ENCODE measurements at places on chromosomes 1 and 21.

- H3K36me3 ChIP-seq = no peaks in the 10 kb centered on the region
- H3K27ac ChIP-seq = no peak overlapping the region
- no peaks in the 10 kb centered on the region for H3K27me3 ChIP-seq
- peaks cover 29% of the 10 kb centered on the region for H3K4me1 ChIP-seq
- no peak overlapping the region for H3K4me3 ChIP-seq
Observed at GRCh38 chr1:116875391-116875790, 34.3 kb upstream of the PTGFRN start.

DNA sequence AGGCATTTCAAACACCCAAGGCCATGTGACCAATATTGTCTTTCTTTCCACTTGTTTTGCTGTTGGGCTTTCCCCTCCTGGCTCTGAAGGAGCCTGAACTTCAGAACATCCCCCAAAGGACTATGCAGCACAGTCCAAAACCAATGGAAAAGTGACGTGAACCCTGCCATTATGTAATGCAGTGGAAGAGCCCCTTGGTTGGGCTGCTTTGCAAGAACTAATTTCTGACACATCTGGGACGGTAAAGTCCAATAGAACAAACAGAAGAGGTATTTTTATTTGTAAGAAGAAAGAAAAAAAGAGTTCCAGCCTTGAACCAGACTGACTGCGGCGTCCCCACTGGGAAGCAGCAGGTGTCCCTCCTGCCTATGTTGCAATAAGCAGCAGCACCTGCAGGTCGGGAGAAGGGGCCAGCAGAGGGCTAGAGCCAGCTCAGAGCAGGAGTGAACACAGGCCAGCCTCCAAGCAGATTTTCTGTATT, 116.7 kb downstream of the CDC7 start:
- no peaks in the 10 kb centered on the region for H3K36me3 ChIP-seq
- no peaks in the 10 kb centered on the region for H3K4me1 ChIP-seq
- H3K4me3 ChIP-seq = no peak overlapping the region
- no peaks in the 10 kb centered on the region for H3K27me3 ChIP-seq

DNA sequence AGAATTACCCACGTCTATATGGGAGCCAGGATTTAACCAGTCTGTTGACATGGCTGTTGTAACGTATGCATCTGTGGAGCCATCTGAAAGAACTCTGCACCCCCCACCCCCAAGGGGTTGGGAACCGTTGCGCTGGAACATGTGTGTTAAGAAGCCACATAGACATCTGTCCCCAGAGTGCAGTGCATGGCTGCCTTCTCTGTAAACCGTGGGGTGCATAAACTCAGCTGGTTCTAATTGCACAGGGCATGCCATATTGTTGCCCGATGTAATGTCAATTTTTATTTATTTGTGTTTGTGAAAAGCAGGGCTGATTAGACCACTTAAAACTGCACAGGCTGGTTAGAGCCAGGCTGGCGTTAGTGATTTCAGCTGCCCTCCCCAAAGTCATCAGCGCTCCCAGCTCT, 70.1 kb upstream of the ROR1 start:
- no peak for DNase-seq
- no peaks in the 10 kb centered on the region for H3K36me3 ChIP-seq
- no peak overlapping the region for H3K27ac ChIP-seq
- no peaks in the 10 kb centered on the region for H3K27me3 ChIP-seq
- no peaks in the 10 kb centered on the region for H3K4me1 ChIP-seq

DNA sequence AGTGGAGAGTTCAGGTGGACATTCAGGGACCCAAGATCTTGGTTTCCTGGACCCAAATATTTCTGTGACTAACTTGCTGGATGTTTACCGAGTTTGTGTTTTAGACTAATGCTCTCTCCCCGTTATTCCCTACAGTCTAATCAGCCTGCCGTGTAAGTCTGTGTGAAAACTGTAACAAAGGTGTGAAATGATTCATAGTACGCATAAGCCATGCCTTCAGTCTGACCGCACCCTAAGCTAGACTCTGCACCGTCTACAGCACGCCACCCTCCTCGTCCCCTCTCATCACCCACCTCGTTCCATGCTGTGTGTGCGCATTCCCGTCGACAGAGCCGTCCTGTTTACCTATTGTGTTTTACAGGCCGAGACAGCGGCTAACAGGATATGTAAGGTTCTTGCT, 50.5 kb downstream of the ACTN2 start:
- no peaks in the 10 kb centered on the region for H3K27me3 ChIP-seq
- H3K27ac ChIP-seq = no peak overlapping the region
- no peaks in the 10 kb centered on the region for H3K36me3 ChIP-seq
- DNase-seq = no peak
- H3K4me3 ChIP-seq = no peak overlapping the region

GRCh38 chr1:244212797-244213475, 161.9 kb downstream of the ZBTB18 start:
- no peaks in the 10 kb centered on the region for H3K27me3 ChIP-seq
- no peak overlapping the region for H3K27ac ChIP-seq
- no peaks in the 10 kb centered on the region for H3K4me1 ChIP-seq
- H3K4me3 ChIP-seq = no peak overlapping the region
- no peak for DNase-seq
